SK-MEL-5 (cell line): ENCODE measurements at places on chromosomes 11 and 22.

DNA sequence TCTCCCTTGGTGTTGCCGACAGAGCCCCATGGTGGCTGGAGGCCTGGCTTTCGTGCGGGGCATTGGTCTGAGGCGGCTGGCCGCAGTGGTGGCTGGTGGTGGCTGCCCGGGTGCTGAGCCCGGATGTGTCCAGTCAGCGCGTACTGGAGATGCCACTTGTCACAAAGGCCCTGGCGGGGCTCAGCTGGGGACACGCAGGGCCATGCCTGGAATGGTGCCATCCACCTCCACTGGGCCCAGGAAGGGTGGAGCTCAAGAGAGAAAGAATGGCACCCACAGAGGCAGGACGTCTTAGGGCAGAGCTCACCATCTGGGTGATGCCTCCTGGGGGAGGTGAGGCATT, 92.5 kb downstream of the CEP164 start:
- DNase-seq: no peak

DNA sequence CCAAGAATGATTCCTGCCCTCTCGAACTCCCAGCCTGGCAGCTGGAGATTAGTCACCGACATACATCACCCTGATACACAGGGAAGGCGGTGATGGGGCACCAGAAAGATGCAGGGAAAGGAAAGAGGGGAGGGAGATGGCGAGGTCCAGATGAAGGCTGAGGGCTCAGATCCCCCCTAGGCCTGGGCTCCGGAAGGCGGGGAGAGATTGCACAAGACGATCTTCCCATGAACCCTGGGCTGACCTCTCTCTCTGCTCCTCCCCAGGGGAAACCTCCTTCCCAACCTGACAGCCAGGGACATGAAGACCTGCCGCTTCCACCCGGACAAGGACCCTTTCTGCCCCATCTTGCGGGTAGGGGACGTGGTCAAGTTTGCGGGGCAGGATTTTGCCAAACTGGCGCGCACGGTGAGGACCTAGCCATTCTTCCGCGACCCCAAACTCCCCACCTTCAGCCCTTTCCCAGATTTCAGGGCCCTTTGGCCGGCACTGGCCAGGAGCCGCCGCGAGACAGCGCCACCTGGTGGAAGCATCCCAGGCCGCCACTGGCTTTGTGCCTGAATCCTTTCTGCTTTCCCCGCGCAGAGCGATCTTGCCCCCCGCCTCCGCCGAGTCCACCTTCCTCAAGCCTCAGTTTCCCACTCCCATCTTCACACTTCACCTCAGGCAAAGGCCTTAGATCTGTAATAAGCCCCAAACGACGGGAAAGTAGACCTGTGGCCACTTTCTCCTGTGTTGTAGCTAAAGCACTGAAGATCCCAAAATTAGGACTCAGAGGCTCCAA, 11.5 kb downstream of the P2RX3 start:
- peak; percentile 41 for DNase-seq

DNA sequence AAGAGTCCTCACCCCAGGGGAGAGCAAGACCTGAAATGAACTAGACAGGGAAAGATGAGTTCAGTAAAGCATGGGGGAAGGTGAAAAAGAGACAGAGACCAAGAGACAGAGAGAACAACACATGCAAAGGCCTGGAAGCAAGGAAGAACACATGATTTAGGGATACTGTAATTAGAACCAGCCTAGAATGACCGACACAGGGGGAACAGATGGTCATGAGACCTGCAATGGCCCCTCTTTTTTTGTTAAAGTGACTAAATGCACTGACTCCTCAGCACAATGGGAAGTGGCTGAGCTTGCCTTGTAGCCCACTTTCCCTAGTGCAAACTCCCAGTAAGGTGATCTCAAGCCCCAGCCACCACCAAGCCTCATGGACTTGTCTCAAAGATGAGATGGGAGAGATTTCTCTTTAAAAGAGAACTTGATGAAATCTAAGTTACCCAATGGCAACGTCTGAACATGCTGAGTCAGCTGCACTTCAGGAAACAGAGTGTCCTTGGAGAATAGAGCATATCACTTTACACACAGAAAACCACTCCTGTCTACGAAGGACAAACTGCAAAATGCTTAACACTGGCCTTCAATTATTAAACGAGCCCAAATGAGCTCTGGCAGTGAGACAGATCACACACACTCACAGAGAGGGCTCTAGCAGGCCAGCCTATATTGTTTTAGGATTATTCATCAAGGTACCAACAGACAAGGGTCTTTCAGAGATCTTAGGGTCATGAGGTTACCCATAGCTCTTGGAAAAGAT, 91.0 kb downstream of the SERGEF start:
- DNase-seq: no peak

GRCh38 chr11:12281571-12282478, 95.5 kb upstream of the PARVA start:
- DNase-seq: peak; percentile 86

GRCh38 chr11:133202816-133203215, 329.5 kb downstream of the OPCML start:
- DNase-seq: no peak

- no peak for DNase-seq
These were observed 83.5 kb downstream of the C22orf31 start for GRCh38 chr22:28978158-28978557.

GRCh38 chr11:95877291-95877690, 46.6 kb downstream of the MTMR2 start:
- no peak for DNase-seq

DNA sequence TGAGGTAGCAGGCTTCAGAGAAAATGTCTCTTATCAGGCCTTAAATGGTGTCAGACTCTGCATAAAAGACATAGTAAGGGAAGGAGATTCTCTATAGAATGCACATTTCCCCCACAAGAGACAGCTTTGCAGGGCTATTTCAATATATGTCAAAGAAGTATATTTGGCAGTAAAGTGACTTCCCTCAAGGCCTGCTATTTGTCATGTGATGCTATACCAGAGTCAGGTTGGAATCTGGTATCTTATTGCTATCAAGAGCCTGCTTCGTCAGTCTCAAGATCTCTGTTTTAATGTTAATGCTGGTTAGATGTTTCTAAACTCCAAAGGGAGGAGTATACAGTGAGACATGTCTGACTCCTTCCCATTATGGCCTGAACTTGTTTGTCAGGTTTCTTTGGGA, 40.4 kb upstream of the MTMR2 start:
- no peak for DNase-seq

DNA sequence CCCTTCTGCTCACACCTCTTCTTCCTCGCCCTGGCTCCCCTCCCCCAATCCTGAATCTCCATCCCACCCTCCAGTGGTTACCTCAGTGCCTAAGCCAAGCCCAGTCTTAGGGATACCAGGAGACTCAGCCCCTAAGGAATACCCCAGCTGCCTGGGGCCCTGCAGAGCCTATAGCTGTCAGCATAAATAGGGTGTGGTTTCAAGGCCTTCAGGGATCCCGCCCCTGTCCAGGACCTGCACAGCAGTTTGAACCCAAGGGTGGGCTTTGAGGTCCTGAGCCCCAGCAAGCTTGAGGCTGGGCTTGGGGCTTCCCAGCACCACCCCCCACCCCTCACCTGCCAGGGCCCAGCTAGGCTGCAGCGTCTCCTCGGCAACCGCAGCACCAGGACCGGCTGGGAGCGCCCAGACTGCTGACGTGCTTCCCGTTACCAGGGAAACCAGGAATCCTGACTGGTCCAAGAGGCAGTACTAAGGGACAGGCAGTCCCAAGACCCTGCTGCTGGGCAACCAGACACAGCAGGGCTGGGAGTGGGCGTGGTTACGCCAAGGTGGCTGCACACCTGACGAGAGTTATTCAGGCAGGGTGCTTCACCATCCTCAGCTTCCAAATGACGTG, 13.7 kb downstream of the APBB1 start:
- no peak for DNase-seq

DNA sequence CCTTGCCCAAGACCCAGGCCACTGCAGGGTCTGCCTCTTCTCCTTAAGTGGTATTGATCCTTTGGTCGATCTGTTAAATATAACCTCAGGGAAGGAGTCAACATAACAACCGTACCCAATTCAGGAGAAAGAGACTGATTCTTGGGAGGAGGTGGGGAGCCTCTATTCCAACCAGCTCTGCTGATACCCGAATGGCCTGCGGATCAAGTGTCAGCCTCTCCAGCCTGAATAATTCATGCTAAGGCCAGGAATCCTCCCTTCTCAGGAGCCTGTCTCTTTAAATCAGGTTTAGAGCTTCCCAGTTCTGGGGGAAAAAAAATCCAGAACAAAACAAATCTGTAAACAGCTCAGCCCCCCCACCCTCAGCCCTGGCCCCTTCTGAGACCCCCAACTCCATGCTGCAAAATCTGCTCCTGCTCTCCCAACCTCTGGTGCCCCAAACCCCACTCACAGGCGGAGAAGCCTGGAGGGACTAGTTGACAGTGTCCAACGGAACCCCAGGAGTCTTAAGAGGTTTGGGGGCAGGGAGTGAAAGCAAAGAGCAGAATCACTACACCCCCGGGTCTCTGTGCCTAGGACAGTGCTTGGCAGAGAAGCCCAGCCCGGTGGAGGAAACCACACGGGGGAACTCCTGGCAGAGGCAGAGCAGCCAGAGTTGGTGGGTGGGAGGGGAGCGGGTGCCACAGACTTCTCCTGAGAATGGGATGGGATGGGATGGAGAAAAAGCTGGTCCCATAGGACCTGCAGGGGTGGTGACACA, 863 bp upstream of the TPBGL start:
- DNase-seq: no peak
